Left lung (tissue), 14 donors: ENCODE measurements at places on chromosomes 4 and X. TPM values are rescaled to one million over a fixed set of nuclear protein-coding genes. Genes with fewer than 3 reads are reported as not detected.
A peak's percentile ranks its signal among the peaks of the same experiment; 100 is the strongest.

PCDH18 gene
- polyA plus RNA-seq: 117 TPM

GRCh38 chrX:136880003-136880451 is 498 bp downstream of the RBMX start:
- peak; percentile 19 for DNase-seq
- H3K4me1 ChIP-seq: no peaks in the 10 kb centered on the region
- H3K36me3 ChIP-seq: peaks cover 3% of the 10 kb centered on the region
- peak overlapping the region; percentile 60 for H3K4me3 ChIP-seq

- H3K4me1 ChIP-seq: no peaks in the 10 kb centered on the region
- H3K27me3 ChIP-seq: no peaks in the 10 kb centered on the region
- no peak for DNase-seq
- H3K36me3 ChIP-seq: no peaks in the 10 kb centered on the region
- no peak overlapping the region for H3K4me3 ChIP-seq
These were observed 22.7 kb upstream of the ACSL1 start for GRCh38 chr4:184848510-184848909.

- H3K27me3 ChIP-seq: no peaks in the 10 kb centered on the region
- no peaks in the 10 kb centered on the region for H3K36me3 ChIP-seq
- H3K27ac ChIP-seq: no peak overlapping the region
- H3K4me3 ChIP-seq: no peak overlapping the region
These were observed 5.7 kb downstream of the CBLL2 start for GRCh38 chrX:22278375-22278774.

GRCh38 chr4:3233391-3234071 is 15.4 kb upstream of the MSANTD1 start:
- no peak overlapping the region for H3K4me3 ChIP-seq
- DNase-seq: no peak
- H3K27me3 ChIP-seq: no peaks in the 10 kb centered on the region
- peaks cover 100% of the 10 kb centered on the region for H3K36me3 ChIP-seq
- no peaks in the 10 kb centered on the region for H3K4me1 ChIP-seq

ARX gene
- polyA plus RNA-seq: 0.10 TPM

GRCh38 chr4:72513227-72513626 is 55.8 kb downstream of the ADAMTS3 start:
- DNase-seq: no peak
- no peak overlapping the region for H3K4me3 ChIP-seq
- H3K36me3 ChIP-seq: no peaks in the 10 kb centered on the region
- no peaks in the 10 kb centered on the region for H3K27me3 ChIP-seq
- no peak overlapping the region for H3K27ac ChIP-seq
- H3K4me1 ChIP-seq: no peaks in the 10 kb centered on the region

GRCh38 chrX:140250391-140250790 is 254.5 kb downstream of the SOX3 start:
- DNase-seq: no peak
- H3K4me3 ChIP-seq: no peak overlapping the region
- H3K4me1 ChIP-seq: no peaks in the 10 kb centered on the region
- H3K27me3 ChIP-seq: peaks cover 3% of the 10 kb centered on the region

CFI gene
- 95.6 TPM for polyA plus RNA-seq

GRCh38 chr4:48227662-48228061 is 42.0 kb downstream of the TEC start:
- H3K27me3 ChIP-seq: no peaks in the 10 kb centered on the region
- H3K27ac ChIP-seq: no peak overlapping the region
- no peak for DNase-seq
- peaks cover 32% of the 10 kb centered on the region for H3K4me1 ChIP-seq
- H3K4me3 ChIP-seq: no peak overlapping the region

GRCh38 chr4:74123065-74123728 is 24.2 kb upstream of the CXCL2 start:
- H3K4me1 ChIP-seq: no peaks in the 10 kb centered on the region
- H3K27me3 ChIP-seq: no peaks in the 10 kb centered on the region
- no peaks in the 10 kb centered on the region for H3K36me3 ChIP-seq
- no peak overlapping the region for H3K4me3 ChIP-seq
- H3K27ac ChIP-seq: no peak overlapping the region

- H3K36me3 ChIP-seq: no peaks in the 10 kb centered on the region
- H3K27ac ChIP-seq: no peak overlapping the region
- no peak for DNase-seq
- no peaks in the 10 kb centered on the region for H3K4me1 ChIP-seq
- H3K4me3 ChIP-seq: no peak overlapping the region
- H3K27me3 ChIP-seq: no peaks in the 10 kb centered on the region
These were observed 40.7 kb downstream of the KLHL8 start for GRCh38 chr4:87179751-87180150.

GRCh38 chr4:113945906-113946305 is 33.5 kb downstream of the ARSJ start:
- H3K27me3 ChIP-seq: no peaks in the 10 kb centered on the region
- no peak overlapping the region for H3K27ac ChIP-seq
- no peak for DNase-seq
- H3K4me3 ChIP-seq: no peak overlapping the region
- no peaks in the 10 kb centered on the region for H3K4me1 ChIP-seq
- H3K36me3 ChIP-seq: no peaks in the 10 kb centered on the region

KLB gene
- 0.25 TPM for polyA plus RNA-seq
